LHCN-M2 (cell line): ENCODE measurements at places on chromosomes 12 and 14. TPM values are rescaled to one million over a fixed set of nuclear protein-coding genes. Genes with fewer than 3 reads are reported as not detected.

DNA sequence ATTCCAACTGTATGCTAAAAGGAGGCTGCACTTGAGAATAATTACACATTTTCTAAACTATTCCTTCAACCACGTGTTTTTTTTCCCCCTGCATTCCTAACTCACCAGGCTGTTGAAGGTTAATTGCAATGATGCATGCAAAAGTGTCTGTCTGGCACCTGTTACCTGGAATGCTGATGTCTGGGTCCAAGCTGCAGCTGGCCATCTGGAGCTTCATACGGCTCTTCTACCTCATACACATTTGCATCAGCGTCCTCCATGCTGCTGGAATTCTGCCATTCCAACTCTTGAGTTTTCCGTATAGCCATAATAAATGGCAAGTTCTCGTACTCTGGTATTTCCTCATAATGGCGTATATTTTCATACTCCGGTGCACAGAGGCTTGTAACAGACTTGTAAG lies 8.6 kb downstream of the FGD6 start:
- DNase-seq, result no peak

DNA sequence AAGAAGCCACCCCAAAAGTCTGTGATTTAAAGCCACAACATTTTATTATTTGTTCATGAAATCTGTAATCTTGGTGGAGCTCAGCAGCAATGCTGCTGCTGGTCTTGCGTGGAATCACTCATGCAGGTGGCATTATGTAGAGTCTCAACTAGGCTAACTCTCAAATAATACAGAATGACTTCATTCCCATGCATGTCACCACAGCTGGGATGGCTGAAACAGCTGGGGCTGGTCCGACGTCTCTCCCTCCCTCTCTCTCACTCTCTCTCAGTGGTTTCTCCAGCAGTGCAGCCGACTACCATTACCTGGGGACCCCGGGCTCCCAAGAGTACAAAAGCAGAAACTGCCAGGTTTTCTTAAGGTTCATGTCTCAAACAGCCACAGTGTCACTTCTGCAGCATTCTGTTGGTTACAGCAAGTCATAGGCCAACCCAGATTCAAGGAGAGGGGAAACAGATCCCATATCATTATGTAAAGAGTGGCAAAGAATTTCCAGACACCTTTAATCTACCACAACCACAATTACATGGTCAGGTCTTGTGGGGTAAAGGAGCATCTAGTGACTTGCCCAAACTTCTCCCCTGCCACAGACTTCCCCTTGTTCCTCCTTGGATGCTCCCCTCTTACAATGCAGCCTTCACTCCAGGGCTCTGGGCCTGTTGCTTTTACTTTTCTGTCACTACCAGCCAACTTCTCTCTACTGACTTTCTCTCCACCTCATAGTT lies 192.0 kb upstream of the HMGA2 start:
- peak; percentile 82 for DNase-seq

DNA sequence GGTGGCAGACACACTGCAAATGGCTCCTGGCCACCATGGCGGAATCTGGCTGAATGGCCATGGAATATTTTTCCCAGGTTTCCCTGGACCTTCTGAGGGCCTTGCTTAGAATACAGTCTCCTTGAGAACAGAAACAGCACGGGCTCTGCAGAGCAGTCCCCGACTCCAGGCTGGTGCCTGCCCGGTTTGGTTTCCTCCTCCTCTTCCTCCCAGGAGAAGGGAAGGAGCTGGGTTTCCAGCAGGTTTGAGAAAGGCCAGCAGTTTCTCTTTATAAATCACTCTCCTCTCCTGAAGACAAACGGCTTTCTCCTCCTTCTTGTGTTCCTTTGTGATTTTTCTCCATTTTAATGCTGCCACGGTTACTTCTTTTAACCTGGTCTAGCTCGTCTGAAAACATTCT lies 106.8 kb upstream of the RFLNA start:
- no peak for DNase-seq

DNA sequence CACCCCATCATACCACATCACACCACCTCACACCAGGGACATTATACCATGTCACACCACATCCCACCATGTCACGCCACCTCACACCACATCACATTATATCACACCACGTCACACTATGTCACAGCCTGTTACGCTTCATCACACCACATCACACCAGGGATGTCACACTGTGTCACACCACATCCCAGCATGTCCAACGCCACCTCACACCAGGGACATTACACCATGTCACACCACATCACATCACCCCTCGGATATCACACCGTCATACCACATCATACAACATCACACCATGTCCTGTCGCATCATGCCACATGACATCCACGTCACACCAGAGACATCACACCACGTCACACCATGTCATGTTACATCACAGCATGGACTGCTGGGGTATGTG lies 235.5 kb downstream of the TMEM121 start:
- DNase-seq, result no peak

GRCh38 chr14:20555845-20556244 lies 5.0 kb downstream of the RNASE9 start:
- no peak for DNase-seq

- peak; percentile 93 for DNase-seq
Measured at GRCh38 chr12:116222358-116222757, 55.1 kb downstream of the MED13L start.

GRCh38 chr12:92036771-92037453 lies 108.7 kb downstream of the BTG1 start:
- peak; percentile 81 for DNase-seq

GRCh38 chr12:54401119-54401518 lies 16.6 kb upstream of the ZNF385A start:
- DNase-seq, result no peak

DNA sequence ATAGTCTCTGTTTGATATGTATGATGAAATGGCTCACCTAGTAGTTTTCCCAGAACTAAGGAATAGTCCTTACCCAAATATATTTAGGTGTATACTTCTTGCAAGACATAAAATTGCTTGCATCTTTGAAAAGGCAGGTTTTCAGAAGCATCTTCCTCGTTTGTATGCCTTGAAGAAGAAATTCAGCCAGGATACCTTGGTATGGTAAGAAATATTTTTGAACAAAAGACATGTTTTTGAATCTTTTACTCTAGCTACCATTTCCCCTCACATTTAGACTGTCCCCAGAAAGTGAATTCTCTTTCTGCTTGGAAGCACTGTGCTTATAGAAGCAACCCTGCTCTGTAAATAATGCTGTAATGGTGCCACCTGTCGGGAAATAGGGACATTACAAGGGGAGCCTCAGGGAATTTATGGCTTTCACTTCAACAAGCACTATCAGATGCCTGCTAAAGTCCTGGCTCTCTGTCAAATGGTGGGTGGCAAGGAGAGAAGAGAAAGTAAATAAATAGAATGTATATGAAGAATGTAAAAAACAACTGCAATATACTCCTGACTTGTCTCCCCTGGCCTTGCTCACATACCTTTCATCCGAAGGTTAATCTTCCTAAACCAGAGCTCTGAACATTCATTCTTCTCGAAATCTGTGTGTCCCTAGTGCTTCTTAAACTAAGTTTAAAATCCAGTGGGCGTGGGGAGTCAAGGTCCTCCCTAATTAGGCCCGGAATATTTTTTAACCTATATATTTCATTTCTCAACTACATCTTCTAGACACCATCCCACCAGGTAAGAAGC lies 6.1 kb downstream of the CCDC184 start:
- DNase-seq, result peak; percentile 60

GRCh38 chr14:104092931-104093365 lies 7.4 kb downstream of the ASPG start:
- DNase-seq, result no peak

DNA sequence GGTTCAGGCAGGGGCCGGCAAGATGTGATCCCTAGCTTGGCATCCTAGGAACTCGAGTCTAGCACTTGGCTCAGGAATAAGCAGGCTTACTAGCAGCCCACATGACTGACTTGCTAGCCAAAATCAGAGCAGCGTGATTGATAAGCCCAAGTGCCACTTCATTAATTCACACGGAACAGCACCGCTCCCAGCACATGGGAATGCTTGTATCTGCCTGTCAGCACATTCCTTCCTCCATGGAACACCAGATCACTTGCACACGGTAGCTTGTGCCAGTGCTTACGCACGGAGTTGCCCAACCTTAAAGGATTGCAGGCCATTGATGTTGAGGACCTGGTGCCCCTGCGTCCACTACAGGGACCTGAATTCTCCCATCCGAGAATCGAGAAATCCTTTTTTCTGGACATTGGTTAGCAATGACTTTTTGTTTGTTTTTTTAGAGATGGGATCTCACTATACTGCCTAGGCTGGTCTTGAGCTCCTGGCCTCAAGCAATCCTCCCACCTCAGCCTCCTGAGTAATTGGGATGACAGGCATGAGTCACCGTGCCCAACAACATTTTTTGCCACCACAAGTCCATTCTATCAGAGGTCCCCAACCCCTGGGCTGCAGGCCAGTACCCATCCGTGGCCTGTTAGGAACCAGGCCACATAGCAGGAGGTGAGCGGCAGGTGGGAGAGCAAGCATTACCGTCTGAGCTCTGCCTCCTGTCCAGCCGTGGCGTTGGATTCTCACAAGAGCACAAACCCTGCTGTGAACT lies 30.6 kb upstream of the TSPAN9 start:
- peak; percentile 23 for DNase-seq

DNA sequence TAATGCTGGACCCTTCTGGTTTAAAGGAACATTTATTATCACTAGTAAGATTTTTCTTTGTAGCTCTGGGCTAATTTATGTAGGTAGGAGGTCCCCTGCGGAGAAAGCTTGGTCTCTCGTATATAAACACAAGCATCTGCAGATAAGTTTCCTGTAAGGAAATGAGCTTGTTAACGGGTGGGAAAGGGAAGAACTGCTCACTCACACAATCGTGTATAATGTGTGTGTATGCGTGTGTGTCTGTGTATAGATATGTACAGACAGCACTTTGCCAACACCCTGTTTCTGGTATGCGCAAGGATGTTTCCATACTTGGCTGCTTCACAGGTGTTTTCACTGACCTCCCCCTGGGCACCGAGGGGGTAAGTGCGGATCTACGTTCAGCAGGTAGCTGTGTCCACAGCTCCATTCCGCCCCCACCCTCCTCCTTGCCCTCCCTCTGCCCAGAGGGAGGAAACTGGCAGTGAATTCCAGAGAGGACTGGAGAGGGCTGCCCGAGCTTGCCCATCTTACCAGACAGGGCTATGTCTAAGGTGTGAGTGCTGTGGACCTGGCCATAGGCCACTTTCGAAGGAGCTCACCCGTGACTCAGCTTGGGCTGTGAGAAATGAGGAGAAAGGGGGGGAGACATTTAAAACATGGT lies 65.2 kb downstream of the NINJ2 start:
- no peak for DNase-seq

- peak; percentile 40 for DNase-seq
Measured at GRCh38 chr12:60415351-60415750, 819.5 kb downstream of the SLC16A7 start.

GRCh38 chr14:43249116-43249515 lies 1258.0 kb downstream of the FSCB start:
- no peak for DNase-seq

DNA sequence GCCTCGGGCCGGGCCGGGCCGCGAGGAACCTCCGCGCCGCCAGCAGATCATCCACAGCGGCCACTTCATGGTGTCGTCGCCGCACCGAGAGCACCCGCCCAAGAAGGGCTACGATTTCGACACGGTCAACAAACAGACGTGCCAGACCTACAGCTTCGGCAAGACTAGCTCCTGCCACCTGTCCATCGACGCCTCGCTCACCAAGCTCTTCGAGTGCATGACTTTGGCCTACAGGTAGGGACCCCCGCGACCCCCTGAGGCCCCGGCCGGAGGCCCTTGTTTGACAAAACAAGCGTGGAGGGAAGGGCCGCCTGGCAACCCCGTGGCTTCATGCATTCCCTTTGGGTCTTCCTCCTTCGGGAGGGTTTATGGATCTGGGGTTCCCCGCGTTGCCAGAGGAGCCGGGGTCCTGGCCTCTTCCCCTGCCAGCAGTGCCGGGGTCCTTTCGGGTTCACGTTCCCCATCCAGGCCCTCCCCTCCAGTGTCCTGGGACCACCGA lies 526 bp downstream of the MLXIP start:
- DNase-seq, result no peak

- peak; percentile 34 for DNase-seq
Measured at GRCh38 chr12:25377469-25378177, 126.9 kb upstream of the KRAS start.

GRCh38 chr12:67999244-67999643 lies 10.0 kb downstream of the IFNG-AS1 start:
- DNase-seq, result peak; percentile 41

DNA sequence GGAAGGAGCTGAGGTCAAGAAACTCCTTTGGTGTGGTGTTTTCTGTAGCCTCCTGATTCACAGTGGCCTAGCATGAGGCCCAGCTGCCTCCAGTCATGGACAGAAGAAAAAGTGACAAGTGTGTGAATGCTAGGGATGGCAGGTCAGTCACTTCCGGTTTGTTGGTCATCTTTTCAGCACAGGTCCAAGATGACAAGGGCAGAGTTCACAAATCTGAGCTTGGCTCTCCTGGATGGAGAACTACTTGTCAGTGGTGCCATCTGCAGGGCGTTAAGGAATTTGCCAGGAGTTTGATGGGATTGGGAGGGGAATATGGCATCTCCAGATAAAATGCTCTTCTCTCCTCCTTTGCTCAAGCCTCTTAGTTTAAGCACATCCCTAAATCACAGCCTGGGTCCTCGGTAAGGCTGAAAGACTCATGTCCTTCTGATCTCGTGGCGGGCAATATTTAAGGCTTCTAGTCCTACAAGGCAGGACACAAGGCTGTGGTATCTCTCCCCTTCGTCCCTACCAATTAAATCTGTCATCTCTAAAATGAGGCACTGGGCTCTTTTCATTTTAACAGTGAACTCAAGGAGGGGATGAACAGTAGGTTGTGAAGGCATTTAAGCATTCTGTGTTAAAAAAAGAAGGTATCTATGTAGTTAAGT lies 10.0 kb downstream of the TUBA1B start:
- DNase-seq, result peak; percentile 71

- DNase-seq, result no peak
Measured at GRCh38 chr12:52606581-52607218, 5.4 kb upstream of the KRT72 start.

DNA sequence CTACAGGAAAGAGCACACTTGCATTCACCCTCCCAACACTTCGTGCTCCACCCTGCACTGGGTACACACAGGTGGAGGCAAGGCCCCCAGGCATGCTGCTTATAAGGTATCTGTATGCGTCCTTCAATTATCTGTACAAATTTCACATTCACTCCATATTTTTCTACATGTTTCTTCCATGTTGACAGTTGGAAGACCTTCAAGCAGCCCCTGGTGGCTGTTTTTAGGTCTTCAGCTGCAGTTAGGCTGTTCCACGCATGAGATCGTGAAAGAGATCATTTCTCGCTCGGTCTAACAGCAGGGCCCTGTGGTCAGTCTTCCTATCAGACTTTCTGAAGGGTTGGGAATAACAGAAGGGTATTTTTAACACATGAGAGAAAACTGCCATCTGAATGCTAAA lies 47.1 kb downstream of the PLXNC1 start:
- DNase-seq, result no peak

DNA sequence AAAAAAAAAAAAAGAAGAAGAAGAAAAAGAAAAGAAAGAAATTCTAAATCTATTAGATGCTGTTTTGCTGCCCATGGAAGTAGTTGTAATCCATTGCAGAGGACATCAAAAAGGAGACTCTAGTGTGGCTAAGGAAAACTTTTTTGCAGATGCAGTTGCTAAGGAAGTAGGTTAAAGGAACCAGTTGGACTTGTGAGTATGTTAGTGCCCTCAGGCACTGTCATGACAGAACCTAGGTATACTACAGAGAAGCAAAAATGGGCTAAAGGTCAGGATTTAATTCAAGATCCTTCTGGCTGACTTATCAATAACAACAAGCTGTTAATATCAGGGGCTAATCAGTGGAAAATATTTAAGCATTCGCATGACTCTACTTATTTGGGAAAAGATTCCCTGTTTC lies 1571.6 kb upstream of the FLRT2 start:
- DNase-seq, result no peak

Gene GRIP1
- under 0.01 TPM in 1 of 2 replicates, not detected in the other for total RNA-seq

Gene CACNB3
- 29.4 and 30.0 TPM in 2 replicates for total RNA-seq

Gene INF2
- total RNA-seq, result 78.1 and 87.8 TPM in 2 replicates

Gene LBHD2
- total RNA-seq, result not detected in 2 replicates

Gene PSMA3
- 82.1 and 104 TPM in 2 replicates for total RNA-seq

Gene SIX6
- not detected in 2 replicates for total RNA-seq
